ENCODE measurements at places on chromosomes 13 and 19.

DNA sequence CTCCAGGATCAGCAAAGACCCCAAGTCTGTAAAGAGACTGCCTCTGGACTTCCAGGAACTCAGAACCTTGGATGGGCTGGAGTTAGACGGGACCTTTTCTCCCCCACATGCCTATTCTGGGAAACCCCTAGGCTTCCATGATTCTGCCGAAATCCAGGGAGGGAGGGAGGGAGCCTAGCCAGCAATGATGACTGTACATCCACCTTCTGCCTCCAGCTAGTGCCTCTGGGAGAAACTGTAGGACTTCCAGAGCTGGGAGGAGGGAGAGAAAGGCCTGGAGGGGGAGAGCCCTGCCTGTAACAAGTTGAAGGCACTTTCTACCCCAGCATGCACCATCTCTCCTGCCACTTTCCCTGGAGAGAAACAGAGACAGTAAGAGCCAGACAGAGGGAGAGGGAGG is 6.0 kb upstream of the HAS1 start:
- no peak for DNase-seq

DNA sequence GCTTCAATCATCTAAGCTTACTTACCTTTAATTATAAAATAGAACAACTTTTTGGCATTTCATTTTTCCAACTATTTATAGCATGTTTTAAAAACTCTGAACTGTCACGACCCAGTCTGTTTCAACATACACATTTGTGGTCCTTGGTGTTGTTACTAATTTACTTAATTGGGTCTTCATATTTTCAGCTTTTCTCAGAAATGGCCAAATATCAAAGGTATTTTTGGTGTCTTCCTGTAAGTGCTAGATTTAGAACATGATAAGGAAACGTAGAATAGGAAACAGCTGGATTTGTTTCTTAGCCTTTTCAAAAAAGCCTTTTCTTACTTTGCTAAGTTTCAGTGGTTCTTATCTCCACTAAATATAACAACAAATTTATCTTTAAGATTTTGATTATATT is 11.4 kb downstream of the LPAR6 start:
- no peak for DNase-seq

GRCh38 chr19:7337380-7338194 is 11.2 kb upstream of the ARHGEF18 start:
- no peak for DNase-seq

GRCh38 chr13:101575581-101575980 is 123.1 kb downstream of the ITGBL1 start:
- no peak for DNase-seq

DNA sequence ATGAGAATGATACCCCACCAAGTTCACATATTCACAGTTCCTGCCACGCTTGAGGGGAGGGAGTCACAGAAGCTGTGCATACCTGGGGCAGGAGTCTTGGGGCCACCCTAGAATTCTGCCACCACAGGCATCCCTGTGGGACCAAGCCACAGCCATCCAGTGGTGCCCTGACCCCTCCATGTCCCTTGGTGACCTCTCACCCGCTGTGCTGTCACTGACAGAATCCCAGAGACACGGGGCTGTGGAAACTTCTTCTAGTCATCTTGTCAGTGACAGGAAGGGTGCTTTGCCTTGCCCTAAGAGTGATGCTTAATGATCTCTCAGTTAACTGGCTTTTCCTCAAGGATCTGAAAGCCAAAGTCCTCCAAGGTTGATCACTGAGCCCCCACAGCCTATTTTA is 58.4 kb upstream of the UQCRFS1 start:
- DNase-seq, result no peak

DNA sequence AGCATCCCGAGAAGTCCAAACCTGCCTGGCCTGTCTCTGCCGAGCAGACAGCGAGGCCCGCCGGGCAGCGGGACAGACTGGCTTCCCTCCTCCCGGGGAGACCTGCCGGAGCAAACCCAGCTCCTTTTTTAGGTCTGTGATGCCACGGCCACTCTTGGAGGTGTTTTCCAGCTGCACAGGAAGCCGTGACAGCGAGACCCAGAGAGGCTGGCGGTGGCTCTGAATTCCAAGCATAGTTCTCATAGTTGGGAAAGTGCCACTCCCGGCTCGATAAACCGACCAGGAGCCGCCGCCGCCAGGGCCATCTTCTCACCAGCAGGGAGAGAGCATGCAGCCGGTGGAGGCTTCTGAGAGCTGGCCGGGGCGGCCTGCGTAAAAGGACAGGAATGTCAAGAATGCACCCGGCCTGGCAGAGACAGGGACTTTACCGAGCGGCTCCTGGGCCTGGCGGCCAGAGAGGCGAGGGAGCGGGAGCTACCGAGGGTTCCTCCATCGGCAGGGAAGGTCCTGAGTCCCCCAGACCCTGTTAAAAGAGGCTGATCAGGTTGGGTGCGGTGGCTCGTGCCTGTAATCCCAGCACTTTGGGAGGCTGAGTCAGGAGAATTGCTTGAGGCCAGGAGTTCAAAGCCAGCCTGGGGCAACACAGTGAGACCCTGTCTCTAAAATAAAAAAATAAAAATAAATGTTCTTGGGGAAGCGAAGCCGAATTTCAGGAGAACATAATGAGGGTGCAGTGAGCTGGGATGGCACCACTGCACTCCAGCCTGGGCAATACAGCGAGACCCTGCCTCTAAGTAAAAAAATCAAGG is 64.9 kb downstream of the GADD45B start:
- DNase-seq, result peak; percentile 89

Measured in RKO (cell line).